ENCODE measurements at places on chromosomes 2 and 18.

DNA sequence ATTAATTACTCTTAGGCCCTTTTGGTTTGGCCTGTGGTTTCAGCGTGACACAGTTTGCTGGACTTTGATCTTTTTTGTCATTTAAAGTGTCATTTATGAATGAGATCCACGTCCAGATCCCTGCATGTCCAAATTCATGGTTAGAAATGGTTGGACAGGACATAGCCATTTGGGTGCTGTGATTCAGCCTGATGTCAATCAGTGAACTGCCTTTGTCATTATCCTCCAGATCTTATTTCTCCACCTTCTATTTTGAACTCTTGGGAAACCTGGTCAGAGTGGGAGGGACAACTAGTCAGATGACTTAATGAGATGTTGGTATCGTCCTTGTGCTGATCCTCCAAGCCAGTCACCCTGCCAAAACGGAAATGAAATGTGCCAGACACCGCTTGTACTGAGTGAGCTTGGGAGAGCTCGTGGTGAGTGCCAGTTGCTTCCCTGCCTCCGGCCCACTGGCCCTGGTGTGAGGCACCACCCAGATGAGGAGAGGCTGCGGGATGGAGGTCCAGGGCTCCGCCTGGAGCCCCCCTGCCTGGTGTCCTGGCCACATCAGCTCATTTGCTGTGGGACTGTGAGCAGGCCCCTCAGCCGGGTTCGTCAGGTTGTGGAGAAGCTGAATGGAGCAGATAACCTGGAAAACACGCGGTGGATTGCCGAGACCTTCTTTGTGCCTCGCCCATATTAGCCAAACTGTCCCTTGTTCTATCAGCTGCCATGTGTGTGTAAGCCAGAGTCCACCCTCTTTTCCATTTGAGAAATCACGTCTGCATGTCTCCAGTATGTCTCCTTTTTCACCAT is 70.1 kb downstream of the DGKD start:
- no peak for DNase-seq

- no peak for DNase-seq
Observed at GRCh38 chr2:71700041-71700657, 246.8 kb downstream of the DYSF start.

- peak; percentile 75 for DNase-seq
Observed at GRCh38 chr2:11829324-11829946, 83.0 kb downstream of the LPIN1 start.

DNA sequence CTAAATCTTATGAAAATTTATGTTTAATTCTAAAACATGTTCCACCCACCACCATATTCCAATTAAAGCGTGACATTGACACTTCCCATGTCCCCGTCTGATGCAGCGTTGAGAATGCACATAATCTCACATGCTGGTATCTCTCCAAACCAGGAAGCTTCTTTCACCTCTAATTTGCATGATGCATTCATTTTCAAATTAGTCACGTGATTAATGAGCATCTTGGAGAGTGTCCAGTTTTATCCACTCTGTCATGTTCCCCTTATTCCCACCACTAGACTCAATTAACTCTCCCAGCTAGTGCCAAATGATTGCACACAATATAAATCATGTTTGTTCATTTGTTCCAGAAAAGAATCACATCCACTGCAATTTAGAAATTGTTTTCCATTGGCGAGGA is 105.8 kb downstream of the RIT2 start:
- no peak for DNase-seq

- no peak for DNase-seq
Observed at GRCh38 chr2:43412114-43412753, 183.6 kb downstream of the THADA start.

- DNase-seq = no peak
Observed at GRCh38 chr2:96832754-96833507, 10.9 kb downstream of the ANKRD23 start.
